ENCODE measurements at places on chromosomes 2 and 18.
A peak's percentile ranks its signal among the peaks of the same experiment; 100 is the strongest.

DNA sequence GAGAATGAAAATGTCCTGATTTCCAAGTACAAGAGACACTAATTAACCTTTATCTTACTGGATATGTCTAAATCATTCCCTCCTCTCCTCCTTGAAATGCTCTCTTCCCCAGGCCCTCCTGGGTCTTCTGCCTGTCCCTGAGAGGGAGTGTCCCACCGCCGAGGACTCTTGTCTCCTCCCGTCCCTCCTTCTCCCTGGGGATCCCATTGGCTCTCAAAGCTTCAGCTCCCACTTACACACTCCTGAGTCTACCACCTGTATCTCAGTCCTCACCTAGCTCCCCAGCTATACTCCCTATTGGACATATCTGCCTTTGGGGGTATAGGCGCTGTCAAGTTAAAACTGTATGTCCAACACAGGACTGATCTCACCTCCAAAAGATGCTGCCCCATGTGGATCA lies 116.1 kb downstream of the TMEM163 start:
- DNase-seq = no peak

GRCh38 chr2:72142570-72143440 lies 4.9 kb downstream of the CYP26B1 start:
- peak; percentile 55 for DNase-seq

DNA sequence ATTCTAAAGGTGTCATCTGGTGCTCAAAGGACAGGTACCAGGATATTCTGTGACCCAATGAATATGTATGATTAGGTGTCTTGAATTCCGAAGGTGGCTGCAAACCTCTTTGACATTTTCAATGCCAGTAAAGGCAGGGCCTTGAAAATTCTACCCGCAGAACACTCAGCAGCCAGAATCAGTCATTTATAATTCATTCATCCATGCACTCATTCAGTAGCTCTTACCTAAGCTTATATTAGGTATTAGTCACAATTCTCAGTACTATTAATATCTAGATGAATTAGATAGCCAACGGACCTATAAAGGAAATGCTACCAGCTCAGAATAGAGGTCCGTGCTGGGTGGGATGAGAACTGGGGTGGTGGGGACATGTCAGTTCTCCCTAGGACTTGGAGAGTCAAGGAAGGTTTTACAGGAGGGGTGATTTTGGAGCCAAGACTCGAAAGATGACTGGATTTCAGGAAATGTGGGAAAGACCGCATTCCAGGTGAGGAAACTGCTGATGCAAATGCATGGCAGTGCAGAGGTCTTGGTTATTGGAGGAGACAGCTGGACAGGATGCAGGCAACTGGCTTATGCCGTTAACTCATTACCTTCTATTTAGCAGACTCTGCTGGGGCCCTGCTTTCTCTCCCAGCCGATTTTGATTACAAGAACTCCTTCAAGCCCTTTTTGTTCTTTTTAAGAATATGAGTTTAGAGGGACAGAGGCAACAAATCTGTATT lies 7.2 kb downstream of the TRIB2 start:
- no peak for DNase-seq

DNA sequence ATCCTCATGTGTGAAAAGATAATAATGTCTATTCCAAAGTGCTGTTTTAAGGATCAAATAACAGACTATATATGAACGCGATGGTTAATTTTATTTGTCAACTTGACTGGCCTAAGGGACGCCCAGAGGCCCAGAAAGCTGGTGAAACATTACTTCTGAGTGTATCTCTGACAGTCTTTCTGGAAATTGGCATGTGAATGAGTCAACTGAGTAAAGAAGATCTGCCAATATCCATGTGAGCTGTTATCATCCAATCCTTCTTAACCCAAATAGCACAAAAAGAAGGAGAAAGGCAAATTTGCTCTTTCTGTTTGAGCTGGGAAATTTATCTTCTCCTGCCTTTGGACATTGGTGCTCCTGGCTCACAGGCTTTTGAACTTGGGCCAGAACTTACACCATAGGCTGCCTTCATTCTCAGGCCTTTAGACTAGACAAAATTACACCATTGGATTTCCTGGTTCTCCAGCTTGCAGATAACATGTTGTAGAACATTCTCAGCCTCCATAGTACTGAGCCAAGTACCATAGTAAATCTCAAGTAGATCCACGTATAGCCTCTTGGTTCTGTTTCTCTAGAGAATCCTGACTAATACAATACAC lies 114.7 kb upstream of the DOCK10 start:
- no peak for DNase-seq

DNA sequence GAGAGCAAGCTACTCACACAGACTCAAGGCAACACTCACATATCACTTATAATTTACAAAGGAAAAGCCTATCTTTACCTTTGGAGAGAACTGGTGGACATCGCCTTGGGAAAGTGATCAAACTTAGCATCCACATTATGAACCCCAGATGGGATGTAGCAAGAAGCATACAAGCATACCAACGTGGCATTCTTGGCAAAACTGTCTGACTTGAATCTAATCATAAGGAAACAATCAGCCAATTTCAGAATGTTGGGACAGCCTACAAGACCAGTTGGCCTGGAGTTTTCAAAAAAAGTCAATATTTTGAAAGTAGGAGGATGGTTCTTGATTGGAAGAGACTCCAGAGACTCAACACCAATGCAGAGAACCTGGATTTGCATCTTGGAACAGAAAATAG lies 79.1 kb upstream of the PMAIP1 start:
- DNase-seq = no peak
